CD4-positive, alpha-beta T cell treated with Interleukin-10 for 1 hour (primary cell): ENCODE measurements at places on chromosomes 7 and 10.

- no peak for DNase-seq
Observed at GRCh38 chr7:42269161-42269560, 32.2 kb upstream of the GLI3 start.

- no peak for DNase-seq
Observed at GRCh38 chr7:51802718-51803117, 486.1 kb upstream of the COBL start.

GRCh38 chr7:86947929-86948328 lies 111.5 kb downstream of the ELAPOR2 start:
- DNase-seq: no peak

- DNase-seq: no peak
Observed at GRCh38 chr7:91565499-91566401, 301.5 kb downstream of the FZD1 start.

DNA sequence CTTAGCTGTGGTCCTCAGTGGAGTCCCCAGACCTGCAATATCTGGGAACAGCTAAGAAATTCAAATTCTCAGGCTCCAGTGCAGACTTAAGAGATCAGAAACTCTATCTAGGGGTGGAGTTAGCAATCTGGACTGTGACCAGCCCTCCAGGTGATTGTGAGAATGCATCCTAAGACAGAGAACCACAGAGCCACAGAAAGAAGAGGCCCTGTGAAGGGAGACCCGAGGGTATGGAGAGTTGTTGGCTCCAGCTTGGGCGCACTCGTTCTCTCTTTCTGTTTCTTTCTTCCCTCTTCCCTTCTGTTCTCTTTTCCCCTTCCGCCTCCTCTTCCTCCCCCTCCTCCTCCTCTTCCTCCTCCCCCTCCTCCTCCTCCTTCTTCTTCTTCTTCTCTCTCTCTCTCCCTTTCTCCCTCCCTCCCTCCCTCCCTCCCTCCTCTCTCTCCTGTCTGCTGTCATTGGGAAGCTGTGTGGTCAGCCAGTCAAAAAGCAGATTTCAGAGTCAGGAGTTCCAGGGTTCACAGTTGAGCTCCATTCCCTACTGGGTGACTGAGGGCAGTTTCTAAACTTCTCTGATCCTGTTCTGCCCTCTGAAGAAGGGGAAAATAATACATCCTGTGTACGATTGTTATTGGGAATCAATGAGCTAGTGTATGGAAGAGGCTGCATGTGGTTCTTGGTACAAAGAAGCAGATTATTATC lies 62.1 kb upstream of the STEAP1B start:
- no peak for DNase-seq

- DNase-seq: no peak
Observed at GRCh38 chr10:101244321-101245050, 15.2 kb upstream of the LBX1 start.

DNA sequence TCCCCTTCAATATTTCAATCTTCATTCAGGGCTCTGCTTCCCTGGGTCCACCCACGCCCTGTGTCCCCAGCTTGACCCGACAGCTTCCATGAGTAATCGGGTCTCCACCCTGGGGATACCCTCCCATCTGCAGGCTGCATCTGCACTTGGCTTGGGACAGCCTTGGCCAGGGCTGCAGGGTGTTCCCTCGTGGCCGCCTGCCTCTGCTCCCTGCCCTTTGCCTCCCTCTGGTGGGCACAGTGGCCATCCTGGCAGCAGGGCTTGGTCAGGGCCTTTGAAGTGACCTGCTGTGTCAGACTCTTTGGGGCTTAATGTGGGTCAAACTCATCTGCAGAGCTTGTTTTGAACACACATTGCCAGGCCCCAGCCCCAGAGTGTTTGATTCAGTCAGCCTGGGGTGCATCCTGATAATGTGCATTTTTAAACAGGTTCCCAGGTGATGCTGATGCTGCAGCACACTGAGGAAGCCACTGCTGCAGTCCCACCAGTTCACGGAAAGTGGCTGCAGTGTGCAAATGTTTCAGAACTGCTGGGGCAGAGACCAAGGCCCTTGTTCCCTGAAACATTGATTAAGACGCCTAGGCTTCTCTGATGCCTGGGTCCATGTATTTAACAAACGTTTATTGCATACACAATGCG lies 80.7 kb upstream of the SEC61G start:
- DNase-seq: no peak

- no peak for DNase-seq
Observed at GRCh38 chr7:47085491-47086275, 496.2 kb downstream of the TNS3 start.

DNA sequence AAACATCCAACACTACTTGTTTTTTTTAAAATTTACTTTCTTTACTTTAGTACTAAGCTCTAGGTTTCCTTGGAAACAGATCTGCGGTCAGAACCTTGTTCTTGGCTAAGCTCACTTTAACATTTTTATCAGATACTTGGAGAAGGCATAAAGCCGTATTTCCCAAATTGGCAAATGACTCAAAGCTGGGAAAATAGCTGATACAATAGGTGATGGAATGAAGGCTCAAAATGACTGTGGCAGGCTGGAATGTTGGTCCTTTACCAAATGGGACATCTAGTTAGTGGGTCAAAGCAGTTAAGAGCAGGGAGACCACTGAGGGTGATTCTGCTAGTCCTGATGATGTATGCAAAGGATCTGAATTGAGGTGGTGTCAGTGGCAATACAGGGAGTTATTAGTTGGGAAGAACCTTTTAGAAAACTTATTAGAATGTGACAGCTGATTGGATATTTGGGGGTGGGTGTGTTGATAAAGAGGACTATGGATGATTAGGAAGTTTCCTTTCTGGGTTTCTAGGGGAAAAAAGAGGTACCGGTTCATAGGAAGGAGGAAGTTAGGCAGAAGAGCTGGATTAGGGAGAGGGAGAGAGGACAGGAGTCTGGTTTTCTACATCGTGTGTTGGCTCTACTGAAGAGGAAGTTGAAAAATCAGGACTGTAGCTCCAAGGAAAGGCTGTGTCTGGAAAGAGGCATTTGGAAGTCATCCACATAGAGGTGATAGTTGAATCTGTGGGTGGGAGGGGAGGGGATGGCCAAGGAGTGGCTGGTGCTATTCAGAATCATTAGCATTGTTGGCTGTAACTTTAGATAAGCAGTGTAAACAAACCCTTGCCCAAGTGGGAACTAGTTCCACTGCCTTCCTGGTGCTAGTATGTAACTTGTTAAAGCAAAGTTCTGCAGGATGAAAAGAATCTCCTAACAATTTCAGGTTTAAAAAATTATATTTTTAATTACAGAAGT lies 13.1 kb downstream of the PLCE1 start:
- no peak for DNase-seq

- DNase-seq: no peak
Observed at GRCh38 chr10:64682043-64682442, 1160.8 kb downstream of the REEP3 start.

- DNase-seq: no peak
Observed at GRCh38 chr10:122510326-122510725, 49.0 kb downstream of the HTRA1 start.

DNA sequence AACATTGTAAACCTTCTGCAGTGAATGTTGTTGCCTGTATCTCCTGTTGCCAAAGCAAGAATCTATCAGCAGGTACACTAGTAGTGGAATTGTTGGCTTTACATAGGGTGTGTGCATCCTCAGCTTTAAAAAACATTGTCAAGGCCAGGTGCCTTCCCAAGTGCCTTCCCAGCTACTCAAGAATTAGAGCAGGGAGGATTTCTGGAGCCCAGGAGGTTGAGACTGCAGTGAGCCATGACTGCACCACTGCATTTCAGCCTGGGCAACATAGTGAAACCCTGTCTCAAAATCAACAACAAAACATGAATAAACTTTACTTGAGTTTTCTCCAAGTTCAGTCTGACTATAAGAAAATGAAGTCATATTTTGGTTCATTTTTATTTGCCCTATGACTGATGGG lies 217.3 kb downstream of the CCSER2 start:
- DNase-seq: no peak

DNA sequence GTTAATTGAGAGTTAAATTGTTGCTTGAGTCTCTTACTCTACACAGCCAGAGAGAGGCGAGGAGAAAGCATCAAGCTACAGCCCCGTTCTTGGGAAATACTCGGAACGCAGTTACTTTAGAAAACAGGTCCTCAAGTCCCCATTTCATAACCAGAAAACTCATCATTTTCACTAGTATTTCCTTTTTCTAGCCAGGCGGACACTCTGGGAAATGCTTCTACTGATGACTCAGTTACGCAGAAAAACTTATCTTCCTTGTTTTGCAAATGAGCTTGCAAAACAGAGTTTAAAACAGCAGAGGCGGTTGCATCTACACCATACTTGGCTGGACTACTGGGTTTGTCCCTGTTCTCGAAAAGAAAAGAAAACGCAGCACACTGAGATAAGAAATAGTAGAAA lies 111.4 kb upstream of the FGFR2 start:
- DNase-seq: no peak

DNA sequence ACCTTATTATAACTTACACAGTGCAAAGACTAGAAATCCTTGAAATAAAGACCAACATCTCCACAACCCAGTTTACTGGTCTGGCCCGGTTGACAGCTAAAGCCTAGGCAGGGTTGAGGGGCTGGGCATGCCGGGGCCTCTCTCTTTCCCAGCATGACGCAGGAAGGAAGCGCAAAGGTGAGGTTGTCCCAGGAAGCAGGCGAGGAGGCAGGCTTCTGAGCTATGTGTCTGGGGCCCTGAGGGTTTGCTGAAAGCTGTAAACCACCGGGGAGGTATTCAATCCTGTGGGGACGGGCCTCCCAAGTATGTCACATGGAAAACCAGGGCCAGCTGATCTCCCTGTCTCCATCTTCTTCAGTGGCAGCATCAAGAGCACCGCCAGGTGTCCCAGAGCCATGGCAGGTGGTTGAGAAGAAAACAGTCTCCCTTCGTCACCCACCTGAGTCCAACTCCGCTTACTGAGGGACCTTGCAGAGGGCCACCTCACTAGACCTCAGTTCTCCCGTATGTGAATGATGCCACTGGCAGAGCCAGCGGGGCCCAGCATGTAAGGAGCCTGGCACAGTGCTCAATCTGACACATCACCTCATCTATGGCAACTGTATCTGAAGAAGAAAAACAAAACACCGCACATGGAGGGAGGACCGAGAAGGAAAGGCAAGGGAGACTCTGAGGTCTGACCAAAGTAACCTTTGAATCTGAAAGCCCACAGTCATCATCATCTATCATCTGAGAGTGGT lies 49.5 kb downstream of the FAM53B start:
- no peak for DNase-seq

DNA sequence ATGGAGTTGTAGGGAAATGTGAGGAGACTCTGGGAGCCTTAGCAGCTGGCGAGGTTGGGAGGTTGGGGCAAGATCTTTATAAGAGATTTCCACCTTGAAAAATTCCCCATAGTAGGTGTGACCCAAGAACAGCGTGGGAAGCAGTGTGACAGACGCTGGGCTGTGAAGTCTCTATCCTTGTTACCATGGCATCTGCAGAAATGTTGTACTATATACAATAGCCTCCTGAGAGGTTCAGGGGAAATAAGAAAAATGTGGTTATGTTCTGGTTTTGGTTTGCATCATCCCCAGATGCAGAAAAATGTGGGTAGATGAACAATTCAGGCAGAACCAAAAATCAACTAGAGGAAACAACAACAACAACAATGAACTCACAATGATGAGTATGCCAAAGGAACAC lies 498.6 kb downstream of the SH2D4B start:
- DNase-seq: no peak

GRCh38 chr10:73872190-73872710 lies 2.1 kb downstream of the CAMK2G start:
- DNase-seq: no peak

DNA sequence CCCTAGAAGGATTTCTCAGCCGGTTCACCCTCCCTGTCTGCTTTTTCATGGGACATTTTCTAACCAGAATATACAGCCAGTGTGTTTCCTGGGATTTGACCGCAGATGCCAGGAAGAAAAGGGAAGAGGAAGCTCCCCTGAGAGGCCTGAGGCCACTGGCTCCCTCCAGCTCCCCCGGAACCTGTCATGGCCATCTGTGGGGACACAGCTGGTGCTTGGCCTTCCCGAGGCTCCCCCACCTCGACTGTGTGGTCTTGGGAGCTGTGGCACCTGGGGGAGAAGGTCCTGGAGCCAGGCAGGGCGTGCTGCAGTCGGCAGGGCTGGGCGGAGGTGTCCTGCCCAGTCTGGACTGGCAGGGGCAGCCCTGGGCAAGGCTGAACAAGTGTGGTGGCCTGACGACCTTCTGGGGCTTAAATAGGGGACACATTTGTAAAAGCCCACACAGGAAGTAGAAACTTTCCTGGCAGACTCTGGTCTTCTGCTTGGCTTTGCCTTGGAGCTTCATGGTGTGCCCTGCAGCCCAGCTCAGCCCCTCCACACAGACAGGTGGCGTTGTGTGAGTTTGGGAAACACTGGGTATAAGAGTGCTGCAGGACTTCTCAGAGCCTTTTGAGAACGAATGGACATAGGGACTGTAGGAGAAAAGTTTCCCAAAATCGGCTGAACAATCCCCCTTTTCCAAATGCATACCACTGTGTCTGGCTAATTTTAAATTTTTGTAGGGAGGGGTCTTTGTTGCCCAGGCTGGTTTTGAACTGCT lies 6.8 kb downstream of the BRI3 start:
- DNase-seq: no peak

DNA sequence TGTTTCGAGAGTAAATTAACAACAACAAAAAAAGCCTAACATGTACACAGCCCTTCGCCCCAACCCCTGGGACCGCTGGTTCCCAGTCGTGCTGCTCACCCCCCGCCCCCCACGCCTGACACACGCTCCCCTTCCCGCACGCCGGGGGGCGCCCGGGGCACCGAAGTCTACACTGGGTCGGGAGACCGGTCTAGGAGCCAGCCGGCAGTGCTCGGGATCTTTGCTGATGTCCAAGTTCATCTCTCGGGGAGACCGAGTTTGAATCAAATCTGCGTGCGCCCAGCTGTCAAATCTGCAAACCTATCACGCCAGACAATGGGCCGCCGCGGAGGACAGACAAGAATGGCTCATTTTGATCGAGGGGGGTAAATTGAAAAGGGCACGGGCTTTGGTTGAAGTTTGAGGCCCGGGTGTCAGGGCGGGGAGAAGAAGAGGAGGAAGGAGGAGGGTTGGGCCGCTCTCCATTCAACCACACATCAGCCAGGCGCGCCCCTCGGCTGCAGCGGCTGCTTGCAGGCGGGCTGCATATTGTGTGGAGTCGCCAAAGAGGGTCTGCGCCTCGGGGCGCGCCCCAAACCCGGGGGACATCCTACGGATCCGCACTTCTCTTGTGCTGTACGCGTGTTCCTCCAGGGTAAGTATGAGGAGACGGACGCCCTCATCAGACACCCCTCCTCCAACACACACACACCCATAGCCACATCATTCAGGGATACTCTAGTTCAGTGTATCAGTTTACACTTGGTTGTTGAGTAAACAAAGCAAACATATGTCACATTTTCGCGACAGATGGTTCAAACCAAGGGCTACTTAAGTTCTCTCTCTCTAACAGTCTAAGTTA lies 1.3 kb upstream of the GFRA1 start:
- no peak for DNase-seq

DNA sequence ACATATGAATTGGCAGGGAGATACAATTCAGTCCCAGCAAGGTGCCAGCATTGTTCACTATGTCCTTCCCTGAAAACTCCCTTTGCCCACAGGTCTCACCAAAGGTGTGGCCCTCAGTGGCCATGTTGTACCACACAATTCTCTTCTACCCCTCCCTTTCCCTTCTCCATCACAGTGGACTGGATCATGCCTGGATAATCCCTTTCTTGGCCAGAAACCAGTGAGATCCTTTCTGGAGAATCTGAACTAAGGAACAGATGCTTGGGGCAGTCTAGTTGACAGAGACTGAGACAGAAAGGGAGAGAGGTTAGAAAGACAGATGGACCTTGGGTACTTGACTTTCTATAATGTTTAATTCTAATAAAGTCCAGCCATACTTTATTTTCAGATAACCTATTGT lies 9.5 kb downstream of the NMT2 start:
- DNase-seq: no peak

GRCh38 chr10:30606313-30606712 lies 23.2 kb downstream of the LYZL2 start:
- no peak for DNase-seq

GRCh38 chr7:12625836-12626235 lies 55.3 kb downstream of the SCIN start:
- DNase-seq: no peak
